ENCODE measurements at places on chromosomes 6 and 20.

DNA sequence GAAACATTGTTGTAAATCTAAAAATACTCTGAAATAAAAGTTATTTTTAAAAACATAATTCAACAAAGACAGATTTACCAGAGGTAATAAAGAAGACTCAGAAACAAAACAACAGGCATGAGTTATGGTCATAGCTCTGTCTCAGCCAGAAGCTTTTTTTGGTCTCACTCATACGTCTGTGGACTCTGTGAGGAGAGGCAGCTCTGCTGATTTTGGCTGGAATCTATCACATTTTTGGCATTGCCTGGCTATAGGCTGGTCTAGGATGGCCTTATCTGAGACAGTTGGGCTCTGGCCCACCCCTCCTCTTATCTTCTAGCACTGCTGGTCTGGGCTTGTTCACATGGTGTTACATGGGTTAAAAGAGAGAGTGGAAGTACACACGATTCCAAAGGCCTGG is 514.0 kb upstream of the BTBD3 start:
- DNase-seq, result no peak

GRCh38 chr20:36794116-36794474 is 20.5 kb upstream of the DSN1 start:
- no peak for DNase-seq

DNA sequence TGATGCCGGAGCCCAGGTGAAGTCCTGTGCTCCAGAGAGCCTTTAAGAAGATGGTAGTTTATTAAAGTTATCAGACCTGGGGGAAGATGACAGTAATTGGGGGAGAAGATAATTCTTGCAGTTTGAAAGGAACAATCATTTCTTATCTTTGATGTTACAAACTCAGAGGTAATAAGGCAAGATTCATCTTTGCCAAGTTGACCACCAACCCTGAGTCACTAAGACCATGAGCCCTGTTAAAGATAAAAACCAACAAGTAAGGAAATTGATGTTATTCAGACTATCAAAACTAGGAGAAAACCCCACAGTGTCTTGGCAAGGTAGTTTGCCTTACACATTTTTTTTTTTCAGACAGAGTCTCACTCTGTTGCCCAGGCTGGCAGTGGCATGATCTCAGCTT is 73.1 kb downstream of the MKKS start:
- no peak for DNase-seq

DNA sequence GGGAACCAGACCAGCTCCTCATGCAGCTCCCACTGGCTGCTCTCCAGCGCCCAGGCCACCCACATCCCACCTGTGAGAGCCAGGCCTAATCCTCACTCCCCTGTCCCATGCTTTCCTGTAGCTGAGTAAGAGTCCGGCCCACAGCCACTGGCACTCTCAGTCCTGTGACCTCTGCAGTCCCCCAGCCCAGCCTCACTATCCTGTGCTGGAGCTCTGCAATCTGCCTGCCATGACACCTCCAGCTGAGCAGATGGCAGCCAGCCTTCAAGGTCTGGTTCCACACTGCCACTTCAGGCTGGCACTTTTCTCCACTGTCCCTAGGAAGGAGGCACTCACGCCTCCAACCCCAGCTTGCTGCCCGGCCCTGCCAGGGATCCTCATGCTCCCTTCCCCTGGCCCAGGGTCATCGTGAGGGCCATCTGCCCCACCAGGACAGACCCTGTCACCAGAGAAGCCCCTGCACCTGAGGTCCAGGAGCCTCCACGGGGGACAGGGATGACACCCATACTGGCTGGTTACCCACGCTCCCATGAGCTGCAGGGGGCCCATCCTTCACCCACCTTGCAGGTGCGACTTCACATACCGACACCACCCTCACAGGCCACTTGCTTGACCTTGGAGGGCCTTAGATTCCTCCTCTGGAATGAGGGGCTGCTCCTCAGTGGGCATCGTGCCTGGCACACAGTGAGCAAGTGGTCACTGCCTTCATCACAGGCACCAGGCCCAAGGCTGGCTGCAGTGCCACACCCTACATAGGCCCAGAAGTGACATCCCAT is 100.1 kb downstream of the ASXL1 start:
- DNase-seq, result no peak

- DNase-seq, result no peak
These were observed 225.0 kb upstream of the ZNF217 start for GRCh38 chr20:53818457-53819177.

DNA sequence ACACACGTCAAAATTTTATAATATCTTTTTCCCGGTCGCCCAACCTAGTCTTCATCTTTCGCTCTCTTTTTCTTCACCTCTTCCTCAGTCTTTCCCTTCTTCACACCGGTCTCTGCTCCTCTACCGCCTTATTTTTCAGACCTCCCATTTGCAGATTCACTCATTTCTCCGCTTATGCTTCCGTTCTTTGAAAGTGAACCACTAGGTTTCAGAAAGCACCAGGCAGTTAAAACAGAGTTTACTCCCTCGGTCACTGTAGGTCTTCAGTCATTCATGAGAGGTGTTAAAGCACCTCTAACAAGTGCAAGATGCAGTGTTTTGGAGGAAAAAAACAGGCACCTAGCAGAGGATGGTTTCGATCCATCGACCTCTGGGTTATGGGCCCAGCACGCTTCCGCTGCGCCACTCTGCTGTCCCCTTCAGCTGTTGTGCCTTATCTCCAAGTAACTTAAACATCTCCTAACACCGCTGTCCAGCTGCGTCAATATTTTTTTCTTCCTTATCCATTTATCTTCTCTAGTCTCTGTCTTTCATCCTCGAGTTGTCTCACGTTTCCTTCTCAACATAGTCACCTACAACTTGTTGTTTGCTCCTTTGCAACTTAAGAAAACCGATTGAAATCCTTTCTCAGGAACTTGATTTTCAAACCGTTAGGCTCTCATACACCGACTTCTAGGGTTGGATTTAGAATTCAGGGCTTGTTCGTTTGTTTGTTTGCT is 119.7 kb upstream of the ZNF184 start:
- no peak for DNase-seq

All from thoracic aorta (tissue), 2 donors.